Activated CD8-positive, alpha-beta memory T cell treated with anti-CD3 and anti-CD28 coated beads for 24 hours (primary cell): ENCODE measurements at places on chromosomes 3 and 15.

DNA sequence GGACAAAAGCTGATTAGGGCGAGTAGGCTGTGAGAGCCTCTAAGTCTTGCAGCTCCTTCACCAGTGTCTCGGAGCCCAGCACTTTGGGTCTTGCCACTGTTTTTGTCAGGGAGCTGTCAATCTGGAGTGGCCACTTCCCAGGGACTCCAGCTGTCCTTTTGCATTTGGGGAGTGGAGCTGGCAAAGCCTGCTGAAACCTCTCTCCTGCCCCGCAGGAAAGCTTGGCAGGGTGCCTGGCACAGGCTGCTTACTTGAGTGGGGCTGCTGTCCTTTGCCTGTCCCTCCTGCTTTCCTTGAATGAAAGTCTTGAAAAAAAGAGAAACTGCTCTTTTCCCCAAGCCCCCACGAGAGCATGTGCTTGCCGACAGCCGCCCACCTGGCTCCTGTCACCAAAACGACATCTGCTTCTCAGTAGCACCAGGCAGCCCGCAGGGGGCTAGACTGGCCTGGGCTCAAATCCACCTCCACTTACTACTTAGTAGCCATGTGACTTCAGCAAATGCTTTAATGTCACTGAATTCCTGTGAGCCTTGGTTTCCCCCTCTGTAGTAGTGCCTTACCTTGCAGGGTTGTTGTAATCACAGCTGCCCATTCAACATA is 13.7 kb downstream of the USP13 start:
- no peak for DNase-seq

GRCh38 chr15:74200871-74201419 is 1.6 kb downstream of the STRA6 start:
- DNase-seq: no peak

DNA sequence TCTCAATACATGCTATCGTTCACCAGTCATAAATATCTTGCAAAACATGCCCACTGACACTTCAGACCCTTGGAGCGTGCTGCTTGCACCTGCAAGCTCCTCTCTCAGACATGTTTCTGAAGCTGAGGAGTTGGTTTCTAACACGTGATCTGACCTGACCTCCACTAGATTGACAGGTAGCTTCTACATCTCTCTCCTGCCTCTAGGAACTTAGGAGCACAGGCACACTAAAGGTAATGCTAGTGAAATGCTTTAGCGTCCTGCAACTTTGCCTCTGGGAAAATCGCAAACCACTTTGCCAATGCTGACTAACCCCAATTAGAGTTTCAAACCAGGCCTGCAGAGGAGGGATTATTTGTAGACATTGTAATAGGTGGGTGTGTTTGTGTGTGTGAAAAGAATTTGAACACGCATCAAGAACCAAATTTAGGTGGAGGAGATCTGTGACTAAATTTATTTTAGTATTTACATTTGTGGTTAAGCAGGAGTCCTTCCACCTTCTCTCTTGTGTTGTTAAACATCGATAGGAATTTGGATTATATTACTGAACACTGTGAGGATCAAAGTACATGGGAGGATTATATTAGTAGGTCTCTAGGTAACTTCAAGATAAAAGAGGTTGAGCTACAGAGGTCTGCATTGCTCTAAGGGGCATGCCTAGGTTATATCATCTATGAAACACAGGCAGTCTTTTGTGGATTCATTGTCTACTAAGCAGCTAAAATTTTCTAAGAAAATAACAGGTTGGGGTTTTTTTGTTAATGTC is 86.7 kb upstream of the ZBED2 start:
- no peak for DNase-seq

DNA sequence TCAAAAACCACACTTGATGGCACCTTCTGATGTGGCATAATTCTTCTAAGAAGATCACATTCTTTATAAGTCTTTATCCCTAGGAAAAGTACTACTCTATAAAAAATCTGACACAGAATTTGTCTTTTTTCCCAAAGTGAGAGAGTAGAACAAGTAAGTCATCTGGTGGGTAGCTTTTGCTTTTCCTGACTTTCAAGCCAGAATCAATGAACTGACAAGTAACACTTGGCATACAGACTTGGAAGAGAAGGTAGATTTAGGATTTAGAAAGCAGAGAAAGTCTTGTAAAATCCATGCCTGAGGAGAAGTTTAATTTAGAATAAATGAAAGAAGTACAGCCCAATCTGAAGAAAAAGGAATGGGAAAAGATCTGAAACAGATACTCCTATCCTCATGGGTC is 66.6 kb upstream of the TUSC7 start:
- DNase-seq: no peak

DNA sequence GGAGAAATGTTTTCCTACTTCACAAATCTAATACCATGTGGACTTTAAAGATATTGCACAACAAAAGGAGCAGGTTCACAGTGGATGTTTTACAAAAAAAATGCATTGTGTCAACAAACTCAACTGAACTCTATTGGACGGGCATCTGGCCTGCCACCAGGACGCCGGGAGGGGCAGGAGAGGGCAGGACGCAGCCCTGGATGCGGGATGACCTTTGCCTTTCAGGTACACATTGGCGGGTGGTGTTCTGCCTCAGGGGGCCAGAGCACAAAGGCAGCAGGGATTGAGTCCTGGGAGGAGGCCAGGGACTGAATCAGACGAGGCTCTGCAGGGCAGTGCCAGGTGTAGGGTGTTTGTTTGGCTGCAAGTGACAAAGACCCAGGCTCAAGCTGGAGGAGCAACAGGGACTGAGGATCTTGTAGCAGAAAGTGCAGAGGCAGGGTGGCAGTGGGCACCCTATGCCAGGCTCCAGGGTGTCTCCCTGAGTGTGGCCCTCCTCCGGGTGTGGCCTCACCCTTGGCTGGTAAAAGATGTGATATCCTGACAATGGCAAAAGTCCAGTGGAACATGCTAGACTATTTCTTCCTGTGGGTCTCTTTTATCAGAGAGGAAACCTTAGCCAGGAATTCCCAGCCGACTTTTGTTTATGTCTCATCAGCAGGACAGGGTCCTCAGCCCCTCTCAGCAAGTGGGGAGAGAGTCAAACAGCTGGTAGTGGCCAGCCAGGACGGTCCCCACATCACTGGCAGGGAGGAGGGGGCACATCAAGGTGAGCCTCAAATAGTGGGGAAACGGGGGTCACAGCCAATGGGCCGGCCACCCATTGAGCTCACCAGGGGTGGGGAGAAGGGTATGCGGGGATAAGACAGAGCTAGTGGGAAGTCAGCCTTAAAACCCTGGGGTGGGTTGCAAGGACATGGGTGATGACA is 29.7 kb upstream of the KLF13 start:
- DNase-seq: no peak

GRCh38 chr15:63057468-63058345 is 15.2 kb downstream of the TPM1 start:
- DNase-seq: no peak

DNA sequence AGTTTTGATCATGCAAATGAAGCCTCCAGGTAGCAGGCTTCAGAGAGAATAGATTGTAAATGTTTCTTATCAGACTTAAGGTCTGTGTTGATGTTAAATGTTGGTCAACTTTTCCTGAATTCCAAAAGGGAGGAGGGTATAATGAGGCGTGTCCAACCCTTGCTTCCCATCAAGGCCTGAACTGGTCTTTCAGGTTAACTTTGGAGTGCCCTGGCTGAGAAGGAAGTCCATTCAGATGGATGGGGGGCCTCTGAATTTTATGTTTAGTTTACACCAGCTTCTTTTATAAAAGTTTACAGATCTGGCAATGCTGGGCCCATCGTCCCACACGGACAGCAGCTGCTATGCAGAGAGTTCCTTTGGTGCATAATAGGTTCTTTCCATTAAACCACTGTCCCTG is 8.9 kb downstream of the CCDC13 start:
- DNase-seq: peak; percentile 7

DNA sequence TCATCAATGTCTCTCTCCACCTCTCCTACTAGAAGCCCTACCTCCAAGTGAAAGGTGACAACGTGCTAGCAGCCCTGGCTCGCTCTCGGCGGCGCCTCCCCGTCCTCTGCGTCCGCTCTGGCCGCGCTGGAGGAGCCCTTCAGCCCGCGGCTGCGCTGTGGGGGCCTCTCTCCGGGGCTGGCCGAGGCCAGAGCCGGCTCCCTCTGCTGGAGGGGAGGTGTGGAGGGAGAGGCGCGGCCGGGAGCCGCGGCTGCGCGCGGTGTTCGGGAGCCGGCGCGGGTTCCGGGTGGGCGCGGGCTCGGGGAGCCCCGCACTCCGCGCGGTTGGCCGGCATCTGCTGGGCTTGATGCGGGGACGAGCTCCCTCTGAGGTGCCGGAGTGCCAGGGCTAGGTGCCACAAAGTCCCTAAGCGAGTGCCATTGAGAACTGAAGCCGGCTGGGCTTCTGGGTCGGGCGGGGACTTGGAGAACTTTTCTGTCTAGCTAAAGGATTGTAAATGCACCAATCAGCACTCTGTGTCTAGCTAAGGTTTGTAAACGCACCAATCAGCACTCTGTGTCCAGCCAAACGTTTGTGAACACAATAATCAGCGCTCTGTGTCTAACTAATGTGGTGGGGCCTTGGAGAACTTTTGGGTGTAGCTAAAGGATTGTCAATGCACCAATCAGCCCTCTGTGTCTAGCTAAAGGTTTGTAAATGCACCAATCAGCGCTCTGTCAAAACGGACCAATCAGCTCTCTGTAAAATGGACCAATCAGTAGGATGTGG is 84.8 kb upstream of the ARRDC4 start:
- DNase-seq: no peak
